Activated naive CD4-positive, alpha-beta T cell (primary cell): ENCODE measurements at places on chromosomes 7 and 10.

DNA sequence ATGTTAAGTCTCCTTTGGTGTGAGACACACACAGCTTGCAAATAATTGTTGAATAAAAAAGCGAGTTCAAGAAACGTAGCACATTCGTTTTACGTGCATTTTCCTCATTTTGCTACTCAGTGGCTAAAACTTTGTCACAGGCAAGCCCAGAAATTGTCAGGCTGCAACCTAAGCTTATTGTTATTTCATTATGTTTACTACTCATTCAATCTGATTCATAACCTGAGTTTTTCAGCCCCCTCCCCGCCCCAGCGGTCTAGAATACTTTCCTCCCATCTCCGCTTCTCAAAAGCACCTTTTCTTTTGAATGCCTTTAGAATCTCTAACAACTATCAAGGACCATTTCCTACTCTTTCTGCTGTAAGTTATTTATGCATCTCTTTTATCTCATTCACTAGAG is 1.1 kb downstream of the FAM133B start:
- no peak for DNase-seq

- no peak for DNase-seq
Observed at GRCh38 chr7:37495574-37496184, 47.0 kb upstream of the ELMO1 start.

DNA sequence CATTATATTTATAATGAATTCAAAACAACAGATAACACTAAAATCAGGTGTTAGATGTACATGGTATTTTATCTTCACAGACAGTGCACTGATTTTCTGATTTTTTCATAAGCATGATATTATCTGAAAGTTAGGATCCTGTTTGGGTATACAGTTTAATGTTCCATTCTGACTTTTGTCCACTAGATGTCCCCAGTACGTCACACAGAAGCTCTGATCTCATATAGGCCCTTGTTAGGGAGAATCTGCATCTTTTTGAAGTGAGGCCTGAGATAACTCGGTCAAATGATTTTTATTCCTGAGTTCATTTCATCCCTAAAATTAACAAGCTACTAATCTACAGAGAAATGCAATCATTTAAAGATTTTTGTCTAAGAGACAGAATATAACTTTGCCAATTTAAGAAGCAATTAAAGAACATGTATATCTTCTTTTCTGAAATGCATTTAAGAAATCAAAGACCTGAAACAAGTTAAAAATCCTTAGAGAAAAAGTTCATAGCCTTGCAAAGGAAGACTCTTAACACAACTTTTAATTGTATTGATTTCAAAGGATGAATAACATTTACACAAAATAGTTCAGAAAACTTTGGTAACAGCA is 72.0 kb upstream of the TES start:
- no peak for DNase-seq

GRCh38 chr10:86130737-86131475 is 235.7 kb downstream of the GRID1 start:
- DNase-seq = no peak

DNA sequence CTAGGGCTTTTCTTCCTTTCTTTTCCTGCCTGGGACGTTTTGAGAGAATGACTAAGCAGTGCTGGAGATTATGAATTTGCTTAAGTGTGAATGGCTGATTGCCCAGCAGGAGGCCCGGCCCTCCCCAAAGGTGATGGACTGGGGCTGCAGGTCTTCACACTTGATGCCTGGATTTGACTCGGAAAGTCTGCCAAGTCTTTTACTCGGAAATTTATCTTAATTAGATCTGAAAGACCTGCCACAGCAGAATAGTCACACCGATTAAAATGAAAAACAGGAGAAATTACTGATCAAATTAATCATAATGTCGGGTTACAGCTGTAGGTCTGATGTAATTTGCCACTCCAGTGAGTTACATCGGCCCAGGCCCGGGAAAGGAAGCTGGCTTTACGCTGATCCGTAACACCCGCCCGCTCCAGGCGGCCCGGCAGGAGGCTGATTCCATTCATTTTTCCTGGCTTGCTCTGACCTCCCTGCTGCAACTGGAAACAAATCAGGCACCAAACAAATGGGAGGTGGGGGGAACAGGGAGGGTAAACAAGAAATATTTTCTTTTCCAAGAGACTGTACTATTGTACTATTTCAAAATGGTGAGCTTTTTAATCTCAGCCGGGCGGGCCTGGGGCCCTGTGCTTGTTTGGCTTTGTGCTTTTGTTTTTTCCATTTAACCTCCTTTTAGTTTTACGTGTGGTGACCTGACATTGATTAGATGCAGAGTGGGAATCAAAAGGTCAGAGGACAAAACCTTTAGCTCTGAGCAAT is 212.4 kb upstream of the YAE1 start:
- no peak for DNase-seq

- DNase-seq = no peak
Observed at GRCh38 chr7:157271991-157272324, 64.8 kb upstream of the DNAJB6 start.

- no peak for DNase-seq
Observed at GRCh38 chr7:38506756-38507155, 124.4 kb downstream of the AMPH start.

DNA sequence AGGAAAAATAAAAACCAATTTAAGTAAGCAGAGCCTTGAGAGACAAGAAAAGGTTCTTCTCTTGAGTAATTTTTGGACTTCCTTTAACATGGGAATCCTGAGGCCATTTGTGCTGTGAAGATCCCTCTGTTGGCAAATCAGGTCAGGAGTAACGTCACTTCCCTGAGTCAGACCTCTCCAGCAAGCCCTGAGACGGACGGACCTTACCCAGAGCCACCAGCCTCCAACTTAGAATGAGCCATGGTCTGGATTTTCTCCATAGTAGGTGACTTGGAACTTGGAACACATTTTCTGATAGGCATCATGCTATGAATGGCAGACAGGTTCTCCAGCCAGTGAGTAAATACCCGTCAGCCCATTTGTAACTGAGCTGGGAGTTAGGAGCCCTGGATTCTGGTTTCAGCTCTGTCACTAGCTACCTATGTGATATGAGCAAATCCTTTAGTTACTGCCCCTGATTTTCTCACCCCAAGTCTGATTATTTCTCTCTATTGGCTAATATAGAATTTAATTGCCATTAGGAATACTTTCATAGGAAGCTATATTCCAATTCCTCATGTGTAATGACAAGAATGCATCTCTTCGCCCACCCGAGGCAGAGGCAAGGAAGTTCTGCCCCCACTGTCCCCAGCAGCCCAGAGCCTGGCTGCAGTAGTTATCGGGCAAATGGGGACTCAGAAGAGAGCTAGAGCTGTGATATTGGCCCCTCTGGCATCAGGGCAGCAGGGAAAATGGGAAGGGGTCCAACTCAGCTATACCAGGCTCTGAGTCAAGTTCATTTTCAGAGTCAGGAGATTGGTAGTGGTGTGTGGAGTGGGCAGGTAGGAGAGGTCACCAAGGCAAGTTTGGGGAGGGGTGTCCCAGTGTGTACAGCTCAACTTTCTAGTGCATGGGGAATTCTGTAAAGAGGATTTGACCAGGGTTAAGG is 153.7 kb upstream of the AGK start:
- DNase-seq = no peak

DNA sequence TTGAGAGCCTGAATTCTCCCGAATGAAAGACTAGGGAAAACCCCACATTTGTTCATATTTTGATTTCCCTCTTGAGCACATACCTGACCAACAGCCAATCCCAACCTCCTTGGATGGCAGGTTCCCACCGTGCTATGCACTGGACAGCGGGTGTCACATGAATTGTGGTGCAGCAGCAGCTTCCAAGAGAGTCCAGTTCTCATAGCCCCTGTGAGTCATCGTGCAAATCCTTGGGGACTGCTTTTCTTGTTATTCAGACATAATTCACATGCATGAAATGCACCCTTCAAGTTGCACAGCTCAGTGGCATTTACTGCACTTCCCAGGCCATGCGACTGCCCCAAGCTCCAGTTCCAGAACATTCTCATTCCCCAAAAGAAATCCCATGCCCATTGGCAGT is 67.8 kb upstream of the PPP2R2D start:
- DNase-seq = no peak

DNA sequence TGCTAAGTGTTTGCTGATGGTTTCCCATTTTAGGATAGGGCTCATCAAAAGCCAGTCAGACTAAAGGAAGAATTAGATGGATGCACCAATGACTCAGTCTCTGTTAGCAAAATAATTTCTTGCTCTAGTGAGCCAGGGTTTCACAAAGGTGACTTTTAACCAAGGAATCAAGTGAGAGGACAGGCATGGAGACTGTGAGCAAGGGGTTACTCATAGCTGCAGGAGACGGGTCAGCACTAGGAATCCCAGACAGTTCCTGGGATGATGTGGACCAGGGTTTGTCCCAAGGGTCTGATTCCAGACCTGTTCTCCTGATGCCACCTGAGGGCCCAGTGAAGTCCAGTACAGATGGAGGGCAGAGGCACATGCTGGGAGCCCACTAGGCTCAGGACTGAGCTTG is 138.1 kb downstream of the NOC3L start:
- no peak for DNase-seq
